Mucosa of gallbladder (tissue), 1 donor: ENCODE measurements at places on chromosomes 1 and 21. TPM values are rescaled to one million over a fixed set of nuclear protein-coding genes. Genes with fewer than 3 reads are reported as not detected.

The ANKRD45 gene
- 0.69 TPM for total RNA-seq

The KRTAP19-5 gene
- total RNA-seq, result not detected

DNA sequence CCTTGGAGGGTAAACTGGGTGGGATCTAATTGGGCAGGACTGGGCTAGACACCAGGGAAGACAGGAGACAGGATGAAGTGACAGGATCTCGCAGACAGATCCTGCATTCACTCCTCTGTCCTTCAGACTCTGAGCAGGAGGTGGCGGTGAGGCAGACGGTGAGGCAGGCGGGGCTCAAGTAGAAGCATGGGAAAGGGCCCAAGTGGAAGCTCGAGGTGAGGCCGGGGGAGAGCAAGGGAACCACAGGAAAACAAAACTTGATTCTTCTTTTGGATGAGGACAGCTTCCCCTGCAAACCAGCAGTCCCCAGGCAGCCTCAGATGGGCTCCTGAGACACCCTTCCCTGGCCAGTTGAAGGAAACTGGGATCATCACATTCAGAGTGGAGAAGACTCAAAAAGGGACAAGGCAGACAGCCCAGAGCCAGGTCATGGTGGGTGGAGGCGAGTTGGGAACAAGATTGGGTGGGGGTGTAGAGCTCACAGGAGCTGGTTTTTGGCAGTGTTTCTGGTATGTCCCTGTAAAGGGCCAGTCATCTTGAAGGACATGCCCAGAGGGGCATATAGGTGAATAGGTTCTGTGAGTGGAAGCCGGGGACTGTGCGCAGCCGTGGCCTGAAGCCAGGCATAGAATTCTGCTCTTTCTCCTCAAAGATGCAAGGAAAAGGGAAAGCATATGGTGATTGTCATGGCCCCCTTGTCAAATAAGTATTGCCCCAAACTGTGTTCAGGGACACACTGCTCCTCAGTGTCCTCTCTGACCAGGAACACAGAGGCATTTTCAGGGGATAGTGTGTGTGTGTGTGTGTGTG, 18.0 kb downstream of the INKA2 start:
- DNase-seq, result no peak

GRCh38 chr1:194731025-194731424, 1544.6 kb upstream of the B3GALT2 start:
- no peak for DNase-seq

DNA sequence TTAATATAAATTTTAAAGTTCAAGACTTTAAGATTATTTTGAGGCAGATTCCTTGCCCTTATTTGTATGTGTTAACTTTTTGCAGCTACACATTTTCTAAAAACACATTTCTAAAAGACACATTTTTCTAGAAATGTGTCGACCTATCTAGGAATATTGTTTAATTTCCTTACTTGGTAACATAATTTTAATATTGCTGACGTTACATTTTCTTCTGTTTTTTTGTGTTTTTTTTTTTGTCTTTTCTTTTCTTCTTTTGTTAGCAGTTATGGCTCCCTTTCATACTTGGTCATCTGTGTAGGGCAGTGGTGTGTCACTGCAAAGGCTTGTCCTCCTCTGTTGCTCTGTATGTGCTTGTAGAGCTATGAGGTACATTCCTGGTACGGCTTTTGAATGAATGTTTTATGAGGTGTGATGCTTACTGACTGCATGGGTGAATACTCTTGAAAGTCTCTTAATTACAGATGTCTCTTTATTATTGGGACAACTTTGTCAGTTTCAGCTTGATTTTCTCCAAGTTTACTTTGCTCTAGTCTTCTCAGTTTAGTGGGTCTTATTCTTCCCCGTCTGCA, 30.1 kb downstream of the LRRC8D start:
- DNase-seq, result no peak

DNA sequence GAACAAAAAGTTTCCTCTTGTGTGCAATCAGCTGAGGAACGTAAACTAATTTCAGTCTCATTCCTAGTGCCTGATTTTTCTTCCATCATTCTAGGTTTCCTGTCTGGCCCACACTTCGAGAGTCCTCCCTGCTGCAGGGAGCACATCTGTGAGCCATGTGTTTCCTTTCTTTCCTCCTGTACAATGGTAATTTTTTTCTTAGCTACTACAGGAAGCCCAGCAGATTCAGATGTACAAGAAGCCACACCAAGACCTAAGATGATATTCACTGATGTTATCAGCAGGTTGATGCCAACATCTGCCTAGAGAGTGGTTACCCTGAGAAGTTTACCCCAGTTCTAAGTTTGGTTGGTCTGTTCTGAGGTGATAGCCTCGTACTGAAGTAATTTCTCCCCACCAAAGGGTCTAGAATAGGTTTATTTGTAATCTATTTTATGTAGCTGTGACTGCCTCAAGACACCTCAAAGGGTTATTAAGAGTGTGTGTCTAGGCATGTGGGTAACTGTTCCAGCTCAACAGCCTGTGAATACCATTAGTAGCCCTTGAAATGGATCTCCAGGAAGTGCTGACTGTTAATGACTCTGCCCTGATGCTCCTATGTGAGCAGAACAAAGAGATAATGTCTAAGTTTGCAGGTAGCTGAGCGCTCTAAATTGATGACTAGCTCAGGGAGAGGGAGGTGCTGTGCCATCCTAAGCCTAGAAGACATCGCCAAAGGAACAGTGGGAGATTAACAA, 31.7 kb upstream of the CLDN14 start:
- no peak for DNase-seq

DNA sequence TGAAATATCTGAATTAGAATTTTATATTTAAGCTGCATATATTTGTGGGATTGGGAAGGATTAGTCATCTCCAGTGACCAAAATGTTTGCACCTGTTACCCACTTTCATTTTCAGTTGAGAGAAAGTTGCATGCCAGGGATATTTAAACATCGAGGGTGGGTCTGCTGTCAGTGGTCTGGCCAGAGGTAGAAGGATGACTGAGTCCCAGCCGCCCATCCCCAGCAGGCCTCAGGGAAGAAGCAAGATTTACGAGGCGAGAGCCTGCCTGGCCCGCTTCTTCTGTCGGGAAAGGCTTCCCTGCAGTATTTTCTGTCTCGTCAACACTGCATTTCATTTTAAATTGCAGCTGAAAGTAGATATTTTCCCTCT, 1.4 kb upstream of the MAN1C1 start:
- no peak for DNase-seq

GRCh38 chr1:81155131-81155530, 645.6 kb upstream of the ADGRL2 start:
- no peak for DNase-seq

GRCh38 chr1:173224949-173225348, 17.8 kb upstream of the TNFSF4 start:
- DNase-seq, result no peak

DNA sequence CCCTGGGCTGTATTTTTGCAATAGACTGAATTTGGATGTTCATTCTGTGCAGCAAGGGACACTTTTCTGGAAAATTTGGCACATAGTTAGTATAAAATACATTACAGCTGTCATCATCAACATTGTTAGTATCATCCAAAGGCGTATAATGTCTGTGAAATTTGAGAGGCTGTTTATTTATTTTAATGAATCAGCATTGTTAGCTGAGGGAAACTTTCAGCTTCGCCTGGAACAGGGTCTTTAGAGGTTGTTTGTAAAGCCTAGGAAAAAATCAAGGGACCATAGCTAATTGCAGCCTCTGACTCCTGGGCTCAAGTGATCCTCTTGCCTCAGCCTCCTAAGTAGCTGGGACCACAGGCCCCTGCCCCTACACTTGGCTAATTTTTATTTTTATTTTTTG, 106.8 kb upstream of the USP24 start:
- no peak for DNase-seq

- no peak for DNase-seq
Observed at GRCh38 chr1:153353226-153353947, 4.3 kb upstream of the S100A9 start.

- DNase-seq, result no peak
Observed at GRCh38 chr21:41229509-41230248, 61.7 kb downstream of the BACE2 start.

DNA sequence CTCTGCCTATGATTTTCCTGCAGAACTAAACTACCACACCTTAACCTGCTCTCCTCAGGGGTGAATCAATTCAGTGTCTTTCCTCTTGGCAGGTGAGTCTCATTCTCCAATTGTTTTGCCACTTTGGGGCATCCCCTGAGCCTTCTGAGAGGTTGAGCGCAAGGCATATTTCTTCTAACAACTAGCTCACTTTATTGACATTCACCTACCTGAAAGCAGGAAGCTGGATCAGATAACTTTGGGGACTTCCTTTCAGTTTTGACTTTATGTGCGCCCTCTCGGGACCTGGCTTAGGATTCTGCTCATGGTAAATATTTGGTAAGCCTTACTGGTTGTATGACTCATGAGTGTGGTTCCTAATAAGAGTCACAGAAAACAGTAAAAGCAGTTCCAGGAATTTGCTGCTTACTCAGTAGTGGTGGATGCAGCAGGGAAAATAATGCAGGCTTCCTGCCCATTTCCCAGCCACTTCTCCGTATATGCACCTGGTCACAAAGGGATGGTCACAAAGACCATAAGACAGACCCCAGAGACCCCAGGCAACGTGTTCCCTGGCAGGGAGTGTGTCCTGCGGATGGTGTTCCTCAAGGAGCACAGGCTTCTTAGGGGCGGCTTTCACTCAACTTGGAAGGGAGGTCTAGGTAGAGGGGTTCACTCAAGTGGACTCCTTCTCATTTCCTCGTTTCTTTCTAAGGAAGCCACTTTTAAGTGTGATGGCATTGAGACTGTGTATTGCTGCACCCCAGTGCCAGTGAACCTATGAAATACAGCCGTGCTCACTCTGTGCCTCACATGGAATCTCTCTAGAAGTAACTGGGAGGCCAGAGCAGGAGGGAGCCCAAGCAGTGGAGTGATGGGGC, 22.0 kb upstream of the BATF3 start:
- no peak for DNase-seq

DNA sequence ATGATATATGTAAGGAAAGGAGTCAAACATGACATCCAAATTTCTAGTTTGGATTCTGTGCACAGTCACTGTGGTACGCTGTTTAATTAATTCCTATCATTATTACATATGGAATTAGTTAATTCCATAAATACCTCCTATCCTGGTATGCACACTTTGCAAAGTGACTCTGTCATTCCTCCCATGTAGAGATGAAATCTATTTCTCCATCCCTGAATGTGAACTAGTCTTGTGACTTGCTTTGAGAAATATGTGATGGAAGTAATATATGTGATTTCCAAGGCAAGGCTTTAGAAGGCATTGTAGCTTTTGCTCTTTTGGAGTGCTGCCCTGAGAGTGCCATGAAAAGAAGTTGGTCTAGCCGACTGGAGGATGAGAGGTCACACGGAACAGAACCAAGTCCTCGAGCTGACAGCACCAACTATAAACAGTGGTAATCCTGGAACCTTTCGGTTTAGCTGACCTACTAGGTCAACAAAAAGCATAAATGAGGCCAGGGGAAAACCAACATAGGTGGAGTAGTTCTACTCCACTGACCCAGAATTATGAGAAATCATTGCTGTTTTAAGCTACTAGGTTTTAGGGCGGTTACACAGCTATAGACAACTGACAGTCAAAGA, 1.5 kb downstream of the SELENOF start:
- no peak for DNase-seq

- no peak for DNase-seq
Observed at GRCh38 chr1:234725177-234726132, 115.5 kb upstream of the IRF2BP2 start.

- DNase-seq, result no peak
Observed at GRCh38 chr21:41555057-41555456, 47.1 kb upstream of the TMPRSS2 start.
